Placental pericyte (primary cell): ENCODE measurements at places on chromosomes 6 and 20. TPM values are rescaled to one million over a fixed set of nuclear protein-coding genes. Genes with fewer than 3 reads are reported as not detected.

PRR18 gene
- total RNA-seq = not detected in 2 replicates

KCNK16 gene
- not detected in 2 replicates for total RNA-seq

KIAA1755 gene
- total RNA-seq = 0.22 and 1.7 TPM in 2 replicates

SYCP2L gene
- total RNA-seq = 0.22 TPM in 1 of 2 replicates, not detected in the other

PSORS1C2 gene
- total RNA-seq = not detected in 2 replicates

IYD gene
- not detected in 2 replicates for total RNA-seq

CCN6 gene
- not detected in 2 replicates for total RNA-seq

BEND6 gene
- total RNA-seq = 2.8 and 6.9 TPM in 2 replicates

SLC22A2 gene
- not detected in 2 replicates for total RNA-seq

GLP1R gene
- total RNA-seq = not detected in 2 replicates

IL17F gene
- total RNA-seq = not detected in 2 replicates

FOXS1 gene
- total RNA-seq = 0.22 and 2.0 TPM in 2 replicates

CTCFL gene
- total RNA-seq = under 0.01 TPM in 1 of 2 replicates, not detected in the other

NT5E gene
- 142 and 712 TPM in 2 replicates for total RNA-seq

SDC4 gene
- total RNA-seq = 212 and 227 TPM in 2 replicates

GTPBP2 gene
- total RNA-seq = 70.0 and 173 TPM in 2 replicates

FILIP1 gene
- total RNA-seq = 0.43 and 1.3 TPM in 2 replicates

DAAM2 gene
- under 0.01 and 2.3 TPM in 2 replicates for total RNA-seq

COMMD7 gene
- total RNA-seq = 44.5 and 47.1 TPM in 2 replicates

CYP21A2 gene
- not detected in 2 replicates for total RNA-seq

CST4 gene
- 10.7 TPM in 1 of 2 replicates, not detected in the other for total RNA-seq

UBE2C gene
- total RNA-seq = 1.8 and 71.3 TPM in 2 replicates

PSMB1 gene
- total RNA-seq = 265 and 297 TPM in 2 replicates

HLA-DRB5 gene
- total RNA-seq = 0.14 TPM in 1 of 2 replicates, not detected in the other

SLC52A3 gene
- not detected in 2 replicates for total RNA-seq

OR2B2 gene
- total RNA-seq = not detected in 2 replicates

CPXM1 gene
- 0.72 and 1.5 TPM in 2 replicates for total RNA-seq

MEP1A gene
- not detected in 2 replicates for total RNA-seq

NANP gene
- 6.3 and 11.3 TPM in 2 replicates for total RNA-seq

ZBTB46 gene
- 3.3 and 20.5 TPM in 2 replicates for total RNA-seq

GABRR1 gene
- not detected in 2 replicates for total RNA-seq

CRISP3 gene
- not detected in 2 replicates for total RNA-seq

AKAP12 gene
- 46.8 and 74.4 TPM in 2 replicates for total RNA-seq
